ENCODE measurements at places on chromosomes 6 and 20. TPM values are rescaled to one million over a fixed set of nuclear protein-coding genes. Genes with fewer than 3 reads are reported as not detected.

DNA sequence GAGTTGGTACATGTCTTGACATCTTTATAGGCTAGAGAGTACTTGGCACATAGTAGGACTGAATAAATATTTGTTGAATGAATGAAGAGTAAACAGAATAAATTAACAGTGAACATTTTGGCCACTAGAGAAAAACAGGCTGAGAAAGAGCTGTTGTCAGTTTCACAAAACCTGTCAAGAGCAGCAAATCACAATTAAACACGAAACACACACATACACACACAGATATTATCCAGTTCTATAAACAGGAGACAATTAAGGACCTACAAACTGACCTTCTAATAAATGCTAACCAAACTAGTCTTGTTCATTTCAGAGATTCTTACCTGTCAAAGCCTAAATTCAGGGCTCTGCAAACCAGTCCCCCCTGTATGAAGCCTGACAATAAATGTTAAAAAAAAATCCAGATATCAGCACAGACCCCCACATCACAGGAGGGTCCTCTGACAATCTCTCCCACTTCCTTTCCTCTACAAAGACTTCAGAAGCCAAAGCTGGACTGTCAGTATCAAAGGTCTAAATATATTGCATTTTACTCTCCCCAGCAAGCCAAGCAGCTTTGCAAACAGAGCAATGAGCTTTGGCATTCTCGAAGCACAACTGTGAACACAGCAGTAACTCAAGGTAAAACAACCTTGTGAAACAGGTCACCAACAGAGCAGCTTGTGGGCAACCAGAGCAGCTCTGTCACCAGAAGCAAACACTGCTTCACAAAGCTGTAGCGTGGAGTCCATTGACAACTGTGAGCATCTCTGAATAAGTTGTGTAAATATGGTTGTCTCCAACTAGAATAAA is 229.9 kb downstream of the TBXT start:
- DNase-seq = no peak

DNA sequence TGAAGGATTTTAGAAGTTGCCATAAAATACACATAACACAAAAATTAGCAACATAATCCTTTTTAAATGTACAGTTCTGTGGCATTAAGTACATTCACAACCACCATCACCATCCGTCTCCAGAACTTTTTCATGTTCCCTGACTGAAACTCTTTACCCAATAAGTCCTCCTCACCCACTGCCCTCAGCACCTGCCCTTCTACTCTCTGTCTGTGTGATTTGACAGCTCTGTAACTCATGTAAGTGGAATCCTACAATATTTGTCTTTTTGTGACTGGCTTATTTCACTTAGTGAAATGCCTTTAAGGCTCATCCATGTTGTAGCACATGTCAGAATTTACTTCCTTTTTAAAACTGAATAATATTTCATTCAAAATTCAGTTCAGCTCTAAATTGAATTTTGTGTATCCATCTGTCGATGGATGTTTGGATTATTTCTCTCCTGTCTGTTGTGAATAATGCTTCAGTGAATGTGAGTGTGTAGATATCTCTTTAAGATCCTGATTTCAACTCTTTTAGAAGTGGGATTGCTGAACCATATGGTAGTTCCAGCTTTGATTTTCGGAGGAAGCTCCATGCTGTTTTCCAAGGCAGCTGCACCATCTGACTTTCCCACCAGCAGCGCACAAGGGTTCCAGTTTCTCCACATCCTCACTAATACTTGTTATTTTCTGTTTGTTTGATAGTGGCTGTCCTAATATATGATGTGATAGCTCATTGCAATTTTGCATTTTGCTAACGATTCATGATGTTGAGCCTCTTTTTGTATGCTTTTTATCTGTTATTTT is 4.2 kb downstream of the ENTPD6 start:
- DNase-seq = no peak

GRCh38 chr6:40138273-40138720 is 204.0 kb upstream of the MOCS1 start:
- DNase-seq = no peak

- DNase-seq = no peak
Observed at GRCh38 chr6:3271756-3272155, 13.0 kb downstream of the PSMG4 start.

DNA sequence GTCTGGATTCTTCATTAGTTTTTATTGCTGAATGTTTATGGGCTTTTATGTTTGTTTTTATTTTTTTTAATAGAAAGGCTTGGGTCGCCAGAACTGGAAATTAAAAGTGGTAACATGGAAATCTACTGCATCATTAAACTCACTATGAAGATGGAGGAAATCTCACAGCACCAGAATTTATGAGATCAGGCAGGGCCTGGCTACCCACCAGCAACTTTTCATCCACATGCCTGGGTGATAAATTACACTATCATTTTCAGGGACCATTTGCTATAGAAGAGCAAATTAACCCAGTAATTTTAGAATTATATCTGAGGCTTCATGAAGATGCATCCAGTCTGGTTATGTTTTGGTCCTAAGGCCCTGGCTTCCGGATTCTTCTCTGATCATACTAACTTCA is 57.8 kb upstream of the PLCB4 start:
- DNase-seq = no peak

The SLC35B3 gene
- 21.6 TPM for total RNA-seq
